ENCODE measurements at places on chromosomes 4 and X.

DNA sequence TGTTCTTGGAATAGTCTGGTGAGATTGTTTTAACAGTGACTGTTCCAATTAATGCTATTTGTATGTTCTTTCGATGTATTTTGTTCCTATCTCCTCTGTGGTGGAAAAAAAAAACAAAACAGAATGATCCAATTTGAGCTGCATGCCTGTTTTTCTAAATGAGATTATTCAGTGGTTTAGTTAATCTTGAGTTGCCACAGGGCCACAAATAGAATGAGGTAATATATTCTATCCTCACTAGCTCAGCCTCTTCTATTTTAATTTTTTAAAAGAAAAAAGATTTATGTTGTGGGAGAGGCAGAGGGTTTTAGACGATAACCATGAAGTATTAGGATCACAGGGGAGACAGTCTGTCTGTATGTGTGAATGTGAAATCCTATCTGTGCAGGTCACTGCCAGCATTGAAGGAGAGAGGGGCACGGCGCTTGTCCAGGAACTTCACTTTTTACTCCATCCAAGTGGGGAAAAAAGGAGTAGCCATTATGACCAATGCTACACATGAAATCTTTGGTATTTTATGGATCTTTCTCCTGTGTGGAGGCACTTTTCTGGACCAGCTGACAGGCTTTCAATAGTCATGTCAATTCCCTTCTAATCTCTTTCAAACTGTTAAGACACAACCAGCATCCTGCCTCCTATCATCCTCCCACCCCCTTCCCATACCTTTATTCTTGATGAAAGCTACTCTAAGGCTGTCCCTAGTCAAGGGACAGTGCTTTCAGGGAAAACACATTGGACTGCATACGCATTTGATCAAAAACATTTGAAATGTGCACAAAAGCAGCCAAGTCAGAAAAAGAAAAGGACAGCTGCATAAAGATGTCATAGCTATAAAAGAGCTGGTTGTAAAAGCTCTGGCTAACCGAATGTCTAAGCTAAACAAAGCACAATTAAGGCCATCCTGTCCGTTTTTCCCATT is 1063.8 kb upstream of the INTU start:
- no peak for DNase-seq

- DNase-seq: peak; percentile 45
Measured at GRCh38 chr4:187606581-187606980, 389.0 kb upstream of the ZFP42 start.

DNA sequence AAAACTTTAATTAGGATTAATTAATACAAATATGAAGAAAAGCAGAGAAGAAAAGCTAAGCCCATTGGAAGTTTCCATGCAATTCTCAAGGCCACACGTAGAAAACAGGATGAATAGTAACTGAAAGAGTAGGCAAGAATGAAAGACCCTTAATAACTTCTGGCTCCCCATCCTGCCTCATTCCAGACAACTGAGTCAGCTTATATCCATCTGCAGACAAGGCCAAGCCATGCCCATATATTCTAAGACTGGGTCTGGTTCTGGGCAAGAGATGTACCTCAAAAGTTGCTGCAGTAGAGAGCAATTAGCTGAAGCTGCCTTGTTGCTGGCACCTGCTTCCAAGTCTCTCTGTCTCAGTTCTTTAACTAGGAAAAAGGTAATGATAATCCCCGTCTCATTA is 244.1 kb downstream of the GPC3 start:
- no peak for DNase-seq

DNA sequence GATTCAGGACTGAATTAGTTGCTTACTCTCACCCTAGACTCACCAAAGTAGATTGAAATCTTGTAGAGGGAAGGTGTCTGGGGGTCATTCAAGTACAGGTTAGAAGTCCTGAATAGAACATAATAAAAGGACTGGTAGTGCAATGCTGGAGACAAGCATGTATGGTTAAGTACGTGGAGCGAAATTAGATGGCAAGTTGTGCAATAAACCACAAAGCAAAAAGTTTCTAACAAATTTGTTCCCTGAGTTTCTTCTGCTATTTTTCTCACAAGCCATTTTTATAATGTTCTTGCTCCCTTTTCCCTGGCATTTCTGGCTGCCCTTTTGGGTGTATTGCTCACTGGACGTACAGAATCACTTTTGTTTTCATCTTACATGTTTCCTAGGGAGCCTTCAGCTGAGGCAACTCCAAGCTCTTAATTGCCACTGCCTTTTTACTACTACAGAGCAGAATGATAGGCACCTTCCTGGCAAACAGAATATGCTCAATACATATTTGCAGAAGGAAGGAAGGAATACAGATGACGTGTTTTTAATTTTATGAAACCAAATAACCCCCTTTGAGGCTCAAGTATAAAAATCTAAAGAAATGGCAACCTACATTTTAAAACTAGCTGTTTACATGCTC is 23.4 kb downstream of the LANCL3 start:
- DNase-seq: no peak

DNA sequence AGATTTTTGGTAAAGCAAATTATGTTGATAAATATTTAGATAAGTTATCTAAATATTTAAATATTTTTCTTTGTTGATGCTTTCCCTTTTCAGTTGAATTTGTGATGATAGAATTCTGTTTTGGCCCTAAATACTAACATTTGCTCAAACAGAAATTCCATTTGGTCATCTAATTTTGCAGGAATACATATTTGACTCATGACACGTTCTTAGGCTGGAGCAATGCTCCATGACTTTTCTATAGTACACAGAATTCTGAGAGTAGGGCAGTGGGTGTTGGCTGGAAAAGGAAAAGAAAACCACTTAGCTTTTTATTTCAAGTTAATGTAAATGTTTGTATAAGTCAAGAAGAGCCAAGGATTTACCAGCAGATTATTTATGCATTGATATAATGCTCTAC is 58.6 kb upstream of the GK2 start:
- DNase-seq: no peak

DNA sequence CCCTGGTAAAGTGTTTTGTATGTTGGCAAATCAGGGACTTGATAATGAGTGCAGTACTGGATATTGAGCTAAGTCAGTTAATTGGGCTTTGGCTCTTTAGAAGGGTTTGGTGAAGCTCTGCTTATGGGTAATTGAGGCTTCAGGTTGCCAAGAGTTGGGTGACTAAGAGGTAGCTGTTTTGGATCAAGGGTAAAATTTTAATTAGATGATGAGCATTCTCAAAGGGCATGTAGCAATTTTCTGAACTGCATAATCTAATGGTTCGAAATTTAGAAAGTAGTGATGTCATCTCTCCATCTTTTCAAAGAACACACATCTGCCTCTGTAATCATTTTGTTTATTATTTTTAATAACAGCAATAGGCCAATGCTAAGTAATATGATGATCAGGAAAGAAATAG is 5.5 kb upstream of the TRIM2 start:
- no peak for DNase-seq

Data from suppressor macrophage treated with lipopolysaccharide for 1 hour (primary cell).